Inflammatory macrophage (primary cell): ENCODE measurements at places on chromosomes 3 and 15.
A peak's percentile ranks its signal among the peaks of the same experiment; 100 is the strongest.

GRCh38 chr3:189404797-189405484 is 226.2 kb upstream of the TP63 start:
- no peak for DNase-seq

GRCh38 chr15:23424111-23424904 is 22.7 kb downstream of the GOLGA6L2 start:
- no peak for DNase-seq

DNA sequence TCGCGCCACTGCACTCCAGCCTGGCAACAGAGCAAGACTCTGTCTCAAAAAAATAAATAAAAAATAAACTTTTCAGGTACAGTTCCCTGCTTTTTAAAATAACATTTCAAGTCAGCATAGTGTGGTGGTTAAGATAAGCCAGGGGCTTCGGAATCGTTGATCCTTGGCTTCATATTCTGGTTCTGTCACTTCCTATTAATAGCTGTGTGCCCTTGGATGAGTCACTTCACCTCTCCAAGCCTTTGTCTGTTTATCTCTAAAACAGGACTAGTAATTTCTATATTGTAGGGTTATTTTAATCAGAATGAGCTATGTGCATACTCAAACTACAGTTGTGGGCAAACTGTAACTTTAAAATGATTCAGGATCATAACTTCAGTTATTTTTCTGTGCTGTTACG is 53.8 kb upstream of the SENP5 start:
- DNase-seq, result no peak

DNA sequence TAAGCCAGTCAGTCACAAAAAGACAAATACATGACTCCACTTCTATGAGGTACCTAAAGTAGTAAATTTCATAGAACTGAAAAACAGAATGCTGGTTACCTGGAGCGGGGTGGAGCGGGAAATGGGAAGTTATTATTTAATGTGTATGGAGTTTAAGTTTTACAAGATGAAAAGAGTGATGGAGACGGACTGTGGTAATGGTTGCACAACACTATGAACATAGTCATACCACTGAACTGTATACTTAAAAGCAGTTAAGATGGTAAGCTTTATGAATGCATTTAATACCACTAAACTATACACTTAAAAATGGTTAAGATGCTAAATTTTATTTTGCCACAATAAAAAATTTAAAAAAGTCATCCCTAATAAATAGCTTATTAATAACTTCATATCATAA is 23.2 kb downstream of the SFMBT1 start:
- DNase-seq, result no peak

GRCh38 chr3:193778676-193779075 is 185.7 kb downstream of the OPA1 start:
- DNase-seq, result no peak

DNA sequence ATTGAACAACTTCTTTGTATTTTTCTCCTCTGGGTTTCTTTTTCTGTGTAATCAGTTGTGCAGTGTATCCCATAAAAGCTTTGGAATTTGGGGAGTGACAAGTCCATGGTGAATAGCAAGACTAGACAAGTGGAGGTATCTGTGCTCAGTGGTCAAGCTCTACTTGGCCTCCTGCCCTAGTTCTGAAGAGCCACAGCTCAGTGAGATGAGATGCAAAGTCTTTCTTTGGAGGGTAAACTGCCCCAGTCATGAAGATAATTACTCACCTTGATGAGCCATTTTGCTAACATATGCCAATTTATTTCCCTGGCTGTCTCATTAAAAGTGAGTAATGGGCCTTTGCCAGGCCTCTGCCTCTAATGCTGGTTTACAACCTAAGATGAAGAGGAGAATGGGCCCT is 271.2 kb upstream of the TRIM42 start:
- DNase-seq, result no peak

DNA sequence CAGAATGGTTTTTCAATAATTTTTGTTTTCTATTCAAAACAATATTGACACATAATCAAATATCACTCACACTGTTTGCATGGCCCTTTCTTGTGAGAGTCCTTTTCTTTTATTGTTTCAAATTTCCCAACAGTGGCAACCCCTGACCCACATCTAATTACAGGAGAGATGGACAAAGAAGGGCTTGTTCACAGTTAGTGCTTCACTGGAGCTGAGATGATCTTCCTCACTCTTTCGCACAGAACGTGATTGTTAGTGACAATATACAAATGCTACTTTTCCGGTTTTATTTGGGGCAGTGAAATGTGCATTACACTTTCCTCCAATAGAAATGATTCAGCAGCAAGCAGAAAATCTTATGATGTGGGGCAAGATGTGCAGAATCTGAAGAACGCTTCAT is 38.6 kb upstream of the TTC14 start:
- no peak for DNase-seq

DNA sequence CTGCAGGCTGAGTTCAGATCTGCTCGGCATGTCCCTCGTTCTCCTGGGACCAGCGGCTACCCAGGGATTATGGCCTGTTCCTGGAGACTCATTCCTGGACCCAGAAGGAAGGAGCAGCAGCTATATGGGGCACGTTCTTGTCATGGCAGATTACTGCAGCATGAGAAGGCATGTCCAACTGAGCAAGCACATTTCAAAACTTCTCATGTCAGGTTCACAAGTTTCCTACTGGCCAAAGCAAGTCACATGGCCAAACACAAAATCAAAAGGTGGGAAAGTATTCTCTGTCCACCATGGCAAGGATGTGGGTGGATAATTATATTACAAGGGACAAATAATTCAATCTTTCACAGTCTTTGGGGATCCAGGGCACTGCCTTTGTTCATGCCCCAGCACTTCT is 71.9 kb upstream of the C15orf39 start:
- DNase-seq, result peak; percentile 3

DNA sequence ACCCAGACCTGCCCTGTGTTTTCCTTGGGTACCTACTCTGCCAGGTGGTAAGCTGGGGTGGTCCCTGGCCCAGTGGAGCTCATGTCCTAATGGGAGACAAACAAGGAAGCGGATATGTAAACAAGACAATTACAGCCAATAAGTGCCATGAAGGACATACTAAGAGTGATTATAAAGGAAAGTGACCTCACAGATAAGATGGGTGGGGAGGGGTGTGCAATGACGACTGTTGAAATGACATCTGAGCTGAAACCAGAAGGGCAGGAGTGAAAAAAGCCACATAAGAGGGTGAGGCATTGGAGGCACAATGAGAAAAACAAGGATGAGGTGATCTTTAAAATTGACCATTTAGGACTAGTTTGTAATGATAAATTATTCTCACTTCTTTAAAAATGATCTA is 336.2 kb upstream of the IL12A start:
- DNase-seq, result no peak

GRCh38 chr3:180870008-180870699 is 42.3 kb upstream of the FXR1 start:
- DNase-seq, result no peak

GRCh38 chr3:88408935-88409334 is 259.2 kb downstream of the C3orf38 start:
- no peak for DNase-seq

GRCh38 chr3:12896063-12896985 is 55.0 kb upstream of the RPL32 start:
- peak; percentile 56 for DNase-seq

GRCh38 chr3:124653797-124654469 is 76.3 kb upstream of the UMPS start:
- DNase-seq, result no peak

GRCh38 chr3:150303768-150304167 is 104.3 kb upstream of the TSC22D2 start:
- peak; percentile 7 for DNase-seq

DNA sequence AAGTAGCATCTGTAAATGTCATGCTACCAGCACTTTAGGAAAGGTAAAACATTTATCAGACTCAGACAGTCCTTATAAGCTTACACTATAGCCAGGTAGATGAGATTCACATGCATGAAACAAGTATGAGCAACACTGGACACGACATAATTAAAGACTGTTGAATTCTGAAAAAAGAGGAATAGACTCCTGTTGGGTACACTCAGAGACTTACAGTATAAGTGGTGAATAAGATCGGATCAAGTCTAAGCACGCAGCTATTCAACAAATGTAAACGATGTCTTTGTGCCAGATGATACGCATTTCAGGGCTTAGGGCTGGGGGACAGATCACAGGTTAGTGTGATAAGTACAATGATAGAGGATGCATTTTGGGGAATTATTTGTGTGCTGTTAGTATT is 43.2 kb upstream of the SPPL2A start:
- no peak for DNase-seq

GRCh38 chr3:59774634-59775033 is 724.8 kb upstream of the CFAP20DC start:
- DNase-seq, result no peak

DNA sequence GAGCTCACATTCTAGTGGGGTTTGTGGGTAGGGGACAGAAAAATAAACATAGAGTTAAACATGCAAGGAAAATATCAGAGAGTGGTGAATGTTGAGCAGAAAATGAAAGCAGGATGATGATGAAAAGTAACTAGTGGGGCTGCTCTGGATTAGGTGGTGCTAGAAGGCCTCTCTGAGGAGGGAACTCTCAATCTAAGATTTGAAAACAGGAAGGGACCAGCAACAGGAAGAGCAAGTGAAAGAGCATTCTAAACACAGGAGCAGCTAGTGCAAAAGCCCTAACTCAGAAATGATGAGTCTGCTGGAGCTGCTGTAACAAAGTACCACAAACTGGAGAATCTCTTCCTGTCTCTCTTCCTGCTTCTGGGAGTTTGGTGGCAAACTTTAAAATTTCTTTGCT is 468.6 kb upstream of the AGTR1 start:
- DNase-seq, result no peak

DNA sequence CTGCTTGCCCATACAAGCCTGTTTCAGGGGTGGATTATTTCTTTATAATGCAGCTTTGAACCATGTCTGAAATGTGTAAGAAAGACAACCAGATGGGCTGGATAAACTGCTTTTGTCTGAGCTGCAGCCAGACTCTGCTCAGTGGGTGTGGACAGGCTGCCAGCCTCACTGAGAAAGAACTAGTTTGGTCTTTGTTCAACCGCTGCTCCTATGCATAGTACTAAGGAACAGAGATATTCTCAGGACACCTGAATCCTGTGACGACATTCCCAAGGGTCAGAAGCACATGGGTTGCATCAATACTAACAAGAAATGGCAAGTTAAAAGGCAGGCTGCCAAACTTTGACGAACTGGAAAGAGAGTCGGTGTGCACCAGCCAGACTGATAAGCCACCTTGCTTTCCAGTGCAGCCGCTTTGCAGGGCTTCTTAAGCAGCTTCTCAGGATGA is 57.2 kb downstream of the PLD1 start:
- DNase-seq, result no peak

DNA sequence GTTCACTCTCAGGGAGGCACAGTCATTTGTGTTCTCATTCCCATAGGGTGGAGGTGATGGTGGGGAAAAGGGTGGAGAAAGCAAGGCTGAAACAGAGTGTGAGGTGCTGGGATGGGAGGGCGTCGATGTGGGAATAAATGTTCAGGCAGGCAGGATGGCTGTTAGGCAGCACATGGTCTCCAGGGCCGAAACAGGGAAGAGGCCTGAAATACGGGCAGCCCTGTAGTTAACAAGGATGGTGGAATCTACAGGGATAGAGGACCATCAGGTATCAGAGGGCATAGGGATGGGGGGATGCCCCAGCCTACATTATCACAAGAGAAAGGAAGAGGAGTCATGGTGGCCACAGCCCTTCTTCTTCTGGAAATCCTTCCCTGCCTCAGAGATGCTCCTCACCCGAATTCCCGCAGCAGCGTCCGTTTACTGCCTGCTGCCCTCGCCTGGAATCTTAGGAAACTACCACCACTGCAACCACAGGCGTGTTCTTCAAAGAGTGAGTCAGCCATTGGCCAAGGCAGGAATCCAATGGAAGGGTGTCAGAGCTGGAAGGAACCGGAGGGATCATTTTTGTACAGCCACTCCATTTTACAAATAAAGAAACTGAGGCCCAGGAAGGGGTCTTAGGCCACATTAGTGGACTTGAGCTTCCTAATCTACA is 49.7 kb upstream of the POMGNT2 start:
- DNase-seq, result no peak

GRCh38 chr3:160141485-160142185 is 83.6 kb upstream of the C3orf80 start:
- no peak for DNase-seq

- no peak for DNase-seq
These were observed 39.2 kb downstream of the CCK start for GRCh38 chr3:42226470-42227425.

GRCh38 chr3:16834214-16834613 is 50.5 kb upstream of the PLCL2 start:
- DNase-seq, result no peak

DNA sequence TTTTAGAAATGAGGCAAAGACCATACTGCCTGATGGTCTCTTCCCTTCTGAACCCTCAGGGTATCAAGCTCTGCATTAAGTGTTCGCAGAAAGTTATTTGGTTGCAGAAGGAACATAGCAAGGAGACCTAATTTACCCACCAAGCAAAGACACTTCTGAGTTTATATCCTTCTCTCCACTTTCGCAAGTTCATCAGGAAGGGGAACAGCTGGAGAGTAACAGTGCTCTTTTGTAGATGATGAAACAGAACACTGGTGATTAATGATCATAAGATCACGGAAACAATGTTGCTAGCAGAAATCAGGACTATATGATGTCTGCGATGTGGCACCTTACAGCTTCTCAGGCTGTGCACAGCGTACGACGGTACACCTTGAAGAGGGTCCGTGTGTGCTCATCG is 62.1 kb downstream of the NCEH1 start:
- peak; percentile 89 for DNase-seq

DNA sequence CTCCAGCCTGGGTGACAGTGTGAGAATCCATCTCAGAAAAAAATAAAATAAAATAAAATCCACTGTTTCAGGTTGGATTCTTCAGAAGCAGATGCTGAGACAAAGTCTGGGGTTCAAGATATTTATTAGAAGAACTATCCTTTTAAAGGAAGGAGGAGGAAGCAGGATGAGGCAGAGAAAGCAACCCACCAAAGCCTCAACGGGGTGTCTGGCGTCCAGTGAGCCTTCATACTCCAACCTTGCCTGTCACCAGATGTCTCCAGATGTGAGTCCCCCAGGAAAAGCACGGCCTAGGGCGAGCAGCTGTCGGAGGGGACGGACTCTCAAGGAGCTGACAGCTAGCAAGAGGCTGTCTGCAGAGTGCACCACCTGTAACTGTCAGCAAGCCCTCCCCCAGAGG is 37.3 kb downstream of the MB21D2 start:
- DNase-seq, result no peak

- no peak for DNase-seq
These were observed 35.9 kb upstream of the DIPK2A start for GRCh38 chr3:143935678-143936077.

DNA sequence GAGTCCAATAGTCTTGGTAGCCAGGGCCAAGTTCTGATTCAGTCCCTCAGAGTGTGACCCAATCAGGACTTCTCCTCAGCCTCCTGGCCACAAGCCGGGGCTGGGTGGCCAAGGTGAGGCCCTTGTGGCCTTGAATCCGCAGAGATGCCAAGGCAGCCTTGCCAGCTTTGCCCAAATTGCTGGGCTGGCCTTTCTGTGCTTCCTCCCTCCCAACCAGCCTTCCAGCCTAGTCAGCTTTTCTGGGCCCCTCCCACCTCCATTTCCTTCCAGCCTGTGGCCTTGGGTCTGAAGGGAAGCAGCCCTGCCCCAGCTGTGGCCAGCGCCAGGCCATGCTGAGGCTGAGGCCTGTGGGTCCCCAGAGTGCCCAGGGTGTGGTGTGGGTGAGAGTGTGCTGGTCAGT is 34.3 kb upstream of the ANKDD1A start:
- DNase-seq, result peak; percentile 87

- no peak for DNase-seq
These were observed 17.7 kb downstream of the SOX2 start for GRCh38 chr3:181729341-181729869.
